ENCODE measurements at places on chromosomes 11 and 22.
A peak's percentile ranks its signal among the peaks of the same experiment; 100 is the strongest.

GRCh38 chr11:118924591-118925585 is 838 bp downstream of the BCL9L start:
- peak; percentile 63 for DNase-seq

DNA sequence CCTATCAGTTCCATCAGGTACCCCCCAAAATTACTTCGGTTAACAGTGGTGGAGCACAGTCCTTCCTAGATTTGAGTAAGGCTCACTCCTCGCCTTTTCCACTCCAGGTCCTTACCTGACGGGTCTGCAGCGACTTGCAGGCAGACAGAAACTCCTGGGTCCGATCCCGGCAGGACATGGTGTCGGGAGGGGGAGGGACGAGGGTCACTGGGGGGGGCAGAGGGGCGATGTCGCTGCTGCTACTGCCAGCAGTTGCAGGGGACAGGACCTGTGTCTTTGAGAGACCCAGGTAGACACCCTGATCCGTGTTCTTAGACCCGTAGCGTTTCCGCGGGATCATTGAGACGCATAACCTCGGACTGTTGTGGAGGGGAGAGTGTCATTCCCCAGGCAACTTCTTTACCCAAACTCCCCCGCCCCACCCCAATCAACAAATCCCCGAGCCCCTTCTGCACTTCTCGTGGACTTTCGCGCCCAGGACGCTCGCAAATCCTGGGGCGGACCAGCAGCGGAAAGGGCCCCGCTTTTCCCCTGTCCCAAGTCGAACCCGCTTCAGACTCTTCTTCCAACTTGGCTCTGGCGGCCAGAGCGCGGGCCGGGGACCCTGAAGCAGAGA is 839 bp downstream of the STX5 start:
- DNase-seq = no peak

- no peak for DNase-seq
Observed at GRCh38 chr22:31838917-31839316, 85.1 kb downstream of the DEPDC5 start.

DNA sequence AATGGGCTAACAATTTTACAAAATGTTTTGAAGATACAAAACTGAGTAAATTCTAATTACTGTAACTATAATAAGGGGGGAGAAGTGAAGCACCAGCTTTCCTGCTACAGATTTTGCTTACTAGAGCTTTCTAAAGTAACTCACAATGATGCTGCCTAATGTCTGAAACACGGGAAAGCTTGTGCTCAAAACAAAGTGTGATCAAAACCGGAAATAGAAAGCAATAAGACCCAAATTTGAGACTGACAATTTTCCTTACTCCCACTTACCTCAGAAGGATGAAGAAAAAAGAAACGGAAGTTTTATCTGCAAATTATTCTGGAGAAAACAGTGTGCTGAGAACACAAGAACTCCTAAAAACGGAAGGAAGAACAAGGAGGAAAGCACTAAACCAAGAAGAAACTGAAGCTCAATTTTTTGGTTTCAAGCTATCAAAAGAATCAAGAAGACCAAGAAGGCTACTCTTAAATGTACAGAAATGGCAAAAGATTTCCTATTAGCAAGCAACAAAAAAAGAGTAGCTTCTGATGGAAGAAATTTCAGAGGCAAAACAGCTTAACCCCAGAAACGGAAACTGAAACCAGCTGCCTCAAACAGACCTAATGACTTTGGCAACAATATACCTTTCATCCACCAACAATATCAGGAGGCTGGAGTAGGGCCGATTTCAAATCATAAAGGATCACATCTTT is 33.4 kb downstream of the AMBRA1 start:
- no peak for DNase-seq

GRCh38 chr11:57787920-57788702 is 26.5 kb downstream of the CTNND1 start:
- DNase-seq = no peak

Data from activated naive CD4-positive, alpha-beta T cell treated with anti-CD3 and anti-CD28 coated beads, Interleukin-2, amount 50 U/mL, for 16 hours (primary cell).